ENCODE measurements at places on chromosomes 11 and 22.

- DNase-seq = no peak
Observed at GRCh38 chr22:24290459-24290858, 19.8 kb downstream of the SPECC1L start.

DNA sequence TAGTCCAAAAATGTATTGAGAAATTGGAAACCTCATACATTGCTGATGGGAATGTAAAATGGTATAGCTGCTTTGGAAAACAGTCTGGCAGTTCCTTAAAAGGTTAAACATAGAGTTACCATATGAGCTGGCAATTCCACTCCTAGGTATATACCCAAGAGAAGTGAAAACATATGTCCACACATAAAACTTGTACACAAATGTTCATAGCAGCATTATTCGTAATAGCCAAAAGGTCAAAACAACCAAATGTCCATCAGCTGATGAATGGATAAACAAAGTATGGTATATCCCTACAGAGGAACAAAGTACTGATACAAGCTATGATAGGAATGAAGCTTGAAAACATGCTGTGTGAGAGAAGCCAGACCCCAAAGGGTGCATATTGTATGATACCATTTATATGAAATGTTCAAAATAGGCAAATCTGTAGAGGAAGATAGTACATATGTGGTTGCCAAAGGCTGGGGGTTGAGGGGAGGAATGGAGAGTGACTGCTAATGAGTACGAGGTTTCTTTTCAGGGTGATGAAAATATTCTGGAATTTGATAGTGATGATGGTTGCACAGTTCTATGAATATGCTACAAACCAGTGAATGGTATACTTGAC, 85.8 kb downstream of the ZBTB16 start:
- no peak for DNase-seq

- DNase-seq = no peak
Observed at GRCh38 chr11:69530278-69531070, 49.0 kb downstream of the LINC01488 start.

DNA sequence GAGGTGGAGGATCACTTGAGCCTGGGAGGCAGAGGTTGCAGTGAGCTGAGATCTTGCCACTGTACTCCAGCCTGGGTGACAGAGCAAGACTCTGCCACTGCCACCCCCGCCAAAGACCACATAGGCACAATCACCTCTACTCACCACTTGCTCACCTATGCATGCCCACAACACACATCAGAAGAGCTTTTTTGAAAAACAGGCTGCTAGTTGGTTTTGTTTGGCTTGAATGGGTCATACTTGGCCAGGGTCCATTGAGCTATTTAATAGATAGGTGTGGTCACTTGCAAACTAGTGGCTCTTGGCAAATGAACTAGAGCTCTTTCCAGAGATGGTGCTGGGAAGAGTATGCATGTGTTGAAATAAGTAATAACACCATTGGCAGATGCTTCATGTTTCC, 80.1 kb downstream of the EMSY start:
- DNase-seq = no peak

- DNase-seq = no peak
Observed at GRCh38 chr22:42001706-42002105, 3.1 kb downstream of the WBP2NL start.

DNA sequence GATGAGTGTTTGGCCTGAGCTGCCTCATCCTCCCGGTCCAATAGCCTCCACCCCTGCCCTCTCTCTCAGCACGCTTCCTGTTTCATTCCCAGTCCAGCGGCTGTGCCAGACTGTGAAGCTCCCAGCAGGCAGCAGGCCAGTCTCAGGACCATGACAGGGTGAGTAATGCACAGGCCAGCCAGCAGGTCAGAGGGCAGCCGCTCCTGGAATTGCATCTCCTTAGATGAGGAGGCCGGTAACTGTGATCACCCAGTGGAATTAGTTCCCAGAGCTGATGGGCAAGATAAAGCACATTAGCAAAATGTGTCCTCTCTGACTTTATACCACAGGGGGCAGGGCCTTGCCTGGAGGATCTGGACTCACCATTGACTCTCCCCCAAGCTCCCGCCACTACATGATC, 251.2 kb downstream of the ETS1 start:
- DNase-seq = no peak

DNA sequence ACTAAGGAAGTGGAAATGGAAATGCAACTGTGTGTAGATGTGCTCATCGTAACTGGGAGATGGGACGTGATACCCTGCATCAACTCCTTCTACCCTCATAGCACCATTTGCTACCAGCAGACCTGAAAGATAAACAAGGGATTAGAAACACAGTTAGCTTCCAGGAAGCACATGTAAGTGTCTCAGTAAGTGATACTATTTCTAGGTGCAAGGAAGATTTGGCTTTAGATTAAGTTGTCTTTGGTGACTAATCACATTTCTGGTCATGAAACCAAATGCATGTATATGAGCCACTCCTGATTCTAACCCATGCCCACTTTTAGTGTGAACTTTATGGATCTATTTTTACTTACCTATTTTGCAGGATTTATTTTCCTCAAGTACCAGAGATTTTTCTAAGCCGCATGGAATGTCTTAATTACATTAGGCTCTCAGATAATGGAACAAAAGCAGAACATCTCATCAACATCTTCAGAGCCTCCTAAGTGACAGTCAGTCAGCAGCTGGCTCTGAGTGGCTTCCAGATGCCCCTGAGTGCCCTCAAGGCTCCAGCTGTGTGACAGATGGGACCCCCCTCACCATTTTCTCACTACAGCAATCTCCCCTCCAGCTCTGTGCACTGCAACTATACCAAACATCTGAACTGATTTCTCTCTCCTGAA, 21.2 kb downstream of the SLC5A12 start:
- no peak for DNase-seq
